ENCODE measurements at places on chromosomes 13 and 19.

- DNase-seq, result peak; percentile 90
Observed at GRCh38 chr19:34926685-34927375, at the start of gene ZNF30. Gene ZNF30 (plus strand): TSS chr19:34926903. CDS start chr19:34929948, 3,045 bp downstream.

- DNase-seq, result no peak
Observed at GRCh38 chr13:79898996-79899395, 418.0 kb downstream of the NDFIP2 start.

DNA sequence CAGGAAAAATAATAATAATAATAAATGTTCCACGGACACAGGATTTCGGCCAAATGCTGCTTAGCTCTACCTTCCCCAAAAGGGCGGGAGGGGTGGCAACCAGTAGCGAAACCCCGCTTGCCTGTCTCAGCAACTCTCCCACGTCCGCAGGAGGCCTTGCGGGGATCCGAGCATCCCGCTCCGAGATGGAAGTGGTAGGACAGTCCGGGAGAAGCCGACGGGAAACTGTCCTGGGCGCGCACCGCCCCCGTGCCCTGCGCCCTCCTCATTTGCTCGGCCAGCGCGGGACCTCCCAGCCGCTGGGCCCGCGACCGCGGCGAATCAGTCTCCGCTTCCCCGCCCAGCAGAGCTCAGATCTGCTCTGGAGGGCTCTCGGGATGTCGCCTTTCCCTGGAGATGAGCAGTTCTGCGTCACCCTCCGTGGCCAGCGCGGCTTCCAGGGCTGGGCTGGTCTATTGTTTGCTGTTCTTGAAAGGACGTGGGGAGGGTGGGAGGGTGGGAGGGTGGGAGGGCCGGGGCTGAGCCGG lies 48.9 kb upstream of the PABPC3 start:
- no peak for DNase-seq

- DNase-seq, result peak; percentile 36
Observed at GRCh38 chr19:4547303-4548237, 7.7 kb upstream of the LRG1 start.

DNA sequence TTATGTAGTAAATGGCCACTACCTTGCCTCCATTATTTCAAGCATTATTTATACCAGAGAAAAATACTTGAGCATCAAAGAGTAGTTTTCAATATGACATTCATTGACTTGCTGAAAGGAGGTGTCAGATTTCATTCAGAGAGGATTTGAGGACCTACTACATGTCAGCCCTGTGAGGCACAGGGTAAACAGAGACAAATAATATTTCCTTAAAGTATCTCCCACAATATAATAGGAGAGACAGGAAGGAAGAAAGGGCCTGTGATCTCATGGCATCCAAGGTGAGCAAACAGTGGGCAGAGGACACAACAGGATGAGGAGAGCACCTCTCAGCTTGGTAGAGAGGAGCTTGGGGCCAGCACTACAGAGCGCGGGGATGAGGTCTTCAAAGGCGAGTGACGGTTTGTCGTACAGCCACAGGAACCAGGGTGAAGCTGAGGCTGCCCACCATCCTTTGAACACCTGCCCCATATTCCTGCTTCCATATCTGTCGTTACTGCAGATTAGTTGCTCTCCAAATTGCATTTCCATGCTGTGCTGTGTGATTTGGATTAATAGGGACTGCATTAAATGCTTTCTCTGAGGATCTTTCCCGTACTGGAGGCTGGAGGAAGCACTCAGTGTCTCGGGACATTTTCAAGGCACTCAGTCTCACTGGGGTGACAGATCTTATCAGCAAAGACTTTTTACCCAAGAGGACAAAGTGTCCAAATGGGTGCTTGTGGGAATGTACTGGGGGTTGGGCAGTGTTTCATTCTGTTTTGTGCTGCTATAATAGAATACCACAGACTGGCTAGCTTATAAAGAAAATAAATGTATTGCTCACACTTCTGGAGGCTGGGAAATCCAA lies 59.2 kb downstream of the GJA3 start:
- no peak for DNase-seq

GRCh38 chr13:94706101-94706842 lies 6.1 kb downstream of the SOX21 start:
- DNase-seq, result no peak

GRCh38 chr19:51094696-51095279 lies 12.1 kb upstream of the KLK14 start:
- no peak for DNase-seq

GRCh38 chr19:36215276-36216123 lies 594 bp downstream of the ZNF146 start:
- DNase-seq, result no peak

DNA sequence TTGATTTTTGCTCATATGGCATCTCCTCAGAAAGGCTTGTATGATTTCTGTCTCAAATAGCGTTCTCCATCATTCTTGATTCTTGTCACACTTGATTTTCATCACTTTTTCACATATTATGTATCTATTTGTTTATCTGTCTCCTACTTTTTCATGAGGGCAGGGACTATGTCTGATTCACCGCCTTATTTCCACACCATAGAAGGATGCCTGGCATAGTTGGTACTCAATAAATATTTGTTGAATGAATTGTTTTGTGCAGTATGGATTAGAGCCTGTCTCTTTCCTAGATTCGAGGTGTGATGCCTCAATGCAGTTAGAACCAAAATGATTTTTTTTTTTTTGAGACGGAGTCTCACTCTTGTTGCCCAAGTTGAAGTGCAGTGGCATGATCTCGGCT lies 12.1 kb downstream of the SAE1 start:
- no peak for DNase-seq

DNA sequence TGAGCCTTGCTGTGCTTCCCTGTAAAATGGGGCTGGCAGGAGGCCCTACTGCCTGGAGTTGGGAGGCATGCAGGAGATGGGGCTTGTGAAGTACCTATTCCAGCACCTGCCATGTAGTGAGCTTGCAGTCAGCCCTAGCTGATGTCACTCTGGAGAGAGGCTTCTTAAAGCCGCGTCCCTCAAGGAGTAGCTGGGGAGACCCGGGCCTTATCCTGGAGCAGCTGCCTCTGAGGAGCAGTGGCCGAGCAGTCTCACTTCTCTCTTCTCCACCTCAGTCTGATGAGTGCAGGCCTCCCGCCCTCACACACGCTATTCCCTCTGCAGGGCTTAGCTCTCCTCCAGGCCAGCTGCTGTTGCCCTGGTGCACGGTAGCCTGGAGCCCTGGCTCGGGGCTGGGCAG lies 18.0 kb downstream of the CLASRP start:
- no peak for DNase-seq

DNA sequence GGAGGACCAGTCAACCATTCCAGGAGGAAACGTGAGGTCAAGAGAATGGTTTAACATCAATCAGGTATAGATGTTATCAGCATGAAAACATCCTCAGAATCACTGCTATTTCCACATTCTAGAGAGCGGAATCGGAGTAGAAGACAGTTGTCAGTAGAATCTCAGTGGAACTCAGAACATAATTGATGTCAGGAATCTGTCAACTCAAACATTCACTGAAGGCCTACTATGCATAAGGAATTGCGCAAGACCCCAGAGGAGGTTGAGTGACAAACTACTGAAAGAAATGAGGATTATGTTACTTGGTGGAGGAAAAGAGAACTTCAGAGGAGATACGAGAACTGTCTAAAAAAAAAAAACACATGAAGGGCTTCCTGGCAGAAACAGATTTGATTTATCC lies 97.8 kb downstream of the LHFPL6 start:
- no peak for DNase-seq

DNA sequence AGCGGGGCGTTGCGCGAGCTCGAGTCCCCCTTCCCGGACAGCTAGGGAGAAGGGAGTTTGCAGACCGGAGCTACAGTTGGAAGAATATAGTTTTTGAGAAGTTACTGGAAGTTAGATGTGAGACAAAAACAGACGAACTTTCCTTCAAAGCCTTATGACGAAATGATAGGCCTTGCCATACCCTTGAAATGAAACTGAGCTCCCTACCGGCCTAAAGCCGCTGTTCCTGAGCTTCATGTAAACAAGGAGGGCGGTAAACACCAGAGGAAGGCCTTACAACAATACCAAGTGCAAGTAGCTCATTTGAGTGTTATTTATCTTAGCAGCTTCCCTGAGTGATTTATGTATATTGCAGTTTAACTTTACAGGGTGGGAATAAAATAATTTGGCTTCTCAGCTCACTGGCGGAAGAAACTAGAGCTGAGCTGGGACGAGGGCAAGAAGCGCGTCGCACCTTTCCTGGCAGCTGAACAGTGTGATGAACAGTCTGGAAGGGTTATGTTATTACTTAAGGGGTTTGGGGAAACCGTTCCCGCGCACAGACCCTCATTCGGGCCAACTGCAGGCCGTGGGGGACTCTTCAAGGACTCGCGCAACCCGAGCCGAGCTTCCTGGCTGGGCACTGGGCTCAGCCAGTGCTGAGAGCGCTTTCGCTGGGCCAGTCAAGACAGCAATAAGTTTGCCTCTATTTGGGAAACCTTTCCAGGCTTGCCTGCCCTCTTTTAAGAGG lies 111.2 kb downstream of the KCNRG start:
- no peak for DNase-seq

- DNase-seq, result peak; percentile 64
Observed at GRCh38 chr19:11377237-11377636, 2.8 kb downstream of the SWSAP1 start.

GRCh38 chr19:18904334-18905057 lies 8.5 kb upstream of the CERS1 start:
- DNase-seq, result no peak

DNA sequence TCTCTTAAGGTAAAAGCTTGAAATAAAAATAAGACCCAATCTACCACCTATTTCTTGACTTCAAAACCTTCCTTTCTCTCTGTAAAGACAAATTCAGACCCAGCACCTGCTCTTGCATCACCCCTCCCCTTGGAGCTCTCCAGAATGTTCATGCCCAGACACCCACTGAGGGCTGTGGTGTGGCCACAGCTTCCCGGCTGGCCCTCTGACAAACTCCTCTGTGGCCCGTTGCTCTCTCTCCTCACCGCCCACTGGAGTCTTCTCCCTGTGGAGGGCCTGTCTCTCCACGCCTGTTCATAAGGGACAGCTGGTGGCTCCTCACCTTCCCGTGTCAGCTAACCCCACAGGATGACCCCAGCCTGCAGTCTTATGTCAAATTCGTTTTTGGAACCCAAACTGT lies 49.1 kb downstream of the TSSK6 start:
- DNase-seq, result no peak

- DNase-seq, result no peak
Observed at GRCh38 chr19:30444253-30444671, 72.1 kb downstream of the ZNF536 start.

DNA sequence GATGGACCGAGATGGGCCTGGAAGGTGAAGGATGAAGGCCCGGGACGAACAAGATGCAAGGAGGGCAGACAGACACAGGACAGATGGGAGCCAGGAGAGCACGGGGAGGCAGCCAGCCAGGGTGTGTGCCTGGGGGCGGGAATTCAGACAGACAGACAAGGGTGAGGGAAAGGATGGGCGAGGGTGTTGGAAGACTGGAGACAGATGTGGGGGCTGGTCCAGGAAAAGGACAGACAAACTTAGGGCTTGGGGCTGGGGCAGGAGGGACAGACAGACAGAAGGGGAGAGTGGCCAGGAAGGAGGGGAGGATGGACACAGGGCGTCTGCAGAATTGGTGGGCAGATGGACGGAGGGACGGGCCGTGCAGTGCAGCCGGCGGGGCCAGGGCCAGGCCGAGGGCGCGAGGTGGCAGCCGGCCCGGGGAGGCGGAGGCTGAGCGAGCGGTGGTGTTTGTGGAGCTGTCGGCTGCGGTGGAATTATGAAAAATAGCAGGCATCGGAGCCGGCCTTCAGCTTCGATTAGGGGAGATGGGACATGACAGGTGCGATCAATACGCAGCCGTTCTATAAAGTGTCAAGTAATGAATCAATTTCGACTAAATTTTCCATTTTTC lies 4.6 kb upstream of the ERFL start:
- DNase-seq, result no peak

Measured in ovary (tissue), 10 donors.